A549 treated with CpdA at 1 μM for 4 hours (cell line): ENCODE measurements at places on chromosomes 4 and X. TPM values are rescaled to one million over a fixed set of nuclear protein-coding genes. Genes with fewer than 3 reads are reported as not detected.

The BRCC3 gene
- total RNA-seq = 23.3 to 31.0 TPM (median 26.7 TPM) in 5 replicates

The GLRA3 gene
- total RNA-seq = not detected in 5 replicates

The ADGRL3 gene
- 0.01 to 0.05 TPM (median 0.02 TPM) in 3 of 5 replicates, not detected in the others for total RNA-seq

The GPM6B gene
- total RNA-seq = 0.05 TPM in 1 of 5 replicates, not detected in the others

The PDCL2 gene
- total RNA-seq = not detected in 5 replicates

The POU3F4 gene
- total RNA-seq = not detected in 5 replicates

The REELD1 gene
- total RNA-seq = not detected in 5 replicates

The USP17L29 gene
- not detected in 5 replicates for total RNA-seq

The SMIM43 gene
- total RNA-seq = 0.32 to 0.75 TPM (median 0.40 TPM) in 5 replicates

The SH2D1A gene
- total RNA-seq = not detected in 5 replicates

The ZXDA gene
- total RNA-seq = 1.1 to 1.7 TPM (median 1.4 TPM) in 5 replicates

The GIMD1 gene
- total RNA-seq = not detected in 5 replicates

The CHIC1 gene
- total RNA-seq = 4.3 to 5.8 TPM (median 4.7 TPM) in 5 replicates

The NOP14 gene
- total RNA-seq = 27.6 to 32.0 TPM (median 30.0 TPM) in 5 replicates

The SSX2 gene
- total RNA-seq = not detected in 5 replicates

The PRRG1 gene
- 4.9 to 9.6 TPM (median 7.6 TPM) in 5 replicates for total RNA-seq

The PAGE4 gene
- total RNA-seq = not detected in 5 replicates

The PCDH19 gene
- total RNA-seq = 0.02 to 0.06 TPM (median 0.05 TPM) in 5 replicates

The NSDHL gene
- total RNA-seq = 40.6 to 47.6 TPM (median 44.0 TPM) in 5 replicates

The PPP1R2C gene
- not detected in 5 replicates for total RNA-seq

The PPEF1 gene
- 0.88 to 1.7 TPM (median 1.3 TPM) in 5 replicates for total RNA-seq

The GPRIN3 gene
- total RNA-seq = 3.0 to 5.7 TPM (median 5.5 TPM) in 5 replicates

The IQSEC2 gene
- 32.1 to 43.5 TPM (median 38.3 TPM) in 5 replicates for total RNA-seq

The FHIP1A gene
- total RNA-seq = 0.05 to 0.43 TPM (median 0.08 TPM) in 5 replicates

The NPY1R gene
- total RNA-seq = 0.08 to 0.21 TPM in 2 of 5 replicates, not detected in the others

The TKTL2 gene
- total RNA-seq = not detected in 5 replicates

The FGFBP2 gene
- total RNA-seq = not detected in 5 replicates

The MMRN1 gene
- total RNA-seq = not detected in 5 replicates

The TMEM35A gene
- total RNA-seq = not detected in 5 replicates

The SMS gene
- total RNA-seq = 201 to 249 TPM (median 208 TPM) in 5 replicates

The AKAP17A gene
- 31.0 to 42.8 TPM (median 40.8 TPM) in 5 replicates for total RNA-seq

The POU4F2 gene
- not detected in 5 replicates for total RNA-seq

The SMPX gene
- not detected in 5 replicates for total RNA-seq

The CT45A3 gene
- 0.24 to 0.32 TPM in 2 of 5 replicates, not detected in the others for total RNA-seq

The TRIM60 gene
- not detected in 5 replicates for total RNA-seq

The MAMLD1 gene
- total RNA-seq = 9.9 to 11.8 TPM (median 10.0 TPM) in 5 replicates

The YY2 gene
- 1.5 to 3.0 TPM (median 2.6 TPM) in 5 replicates for total RNA-seq

The RHOH gene
- 0.08 to 0.57 TPM (median 0.16 TPM) in 4 of 5 replicates, not detected in the other for total RNA-seq

The IL15 gene
- total RNA-seq = 9.5 to 11.2 TPM (median 10.1 TPM) in 5 replicates

The TMSB4X gene
- total RNA-seq = 5,375 to 7,948 TPM (median 5,971 TPM) in 5 replicates

The FAM133A gene
- total RNA-seq = 0.63 to 0.86 TPM (median 0.85 TPM) in 5 replicates

The CCDC149 gene
- 1.8 to 2.6 TPM (median 2.2 TPM) in 5 replicates for total RNA-seq

The GATA1 gene
- total RNA-seq = not detected in 5 replicates

The SLC6A14 gene
- total RNA-seq = not detected in 5 replicates

The NAP1L2 gene
- total RNA-seq = 1.2 to 1.3 TPM (median 1.3 TPM) in 5 replicates

The IDUA gene
- total RNA-seq = 8.0 to 14.7 TPM (median 12.7 TPM) in 5 replicates

The ZNF732 gene
- not detected in 5 replicates for total RNA-seq

The KLB gene
- 0.07 to 0.13 TPM (median 0.09 TPM) in 5 replicates for total RNA-seq

The ZNF41 gene
- 3.1 to 4.5 TPM (median 4.1 TPM) in 5 replicates for total RNA-seq

The HPGD gene
- total RNA-seq = 43.5 to 51.8 TPM (median 46.8 TPM) in 5 replicates

The ARMCX5 gene
- 7.5 to 13.8 TPM (median 9.2 TPM) in 5 replicates for total RNA-seq

The XG gene
- total RNA-seq = not detected in 5 replicates

The SULT1B1 gene
- 0.01 TPM in 1 of 5 replicates, not detected in the others for total RNA-seq

The TMEM150C gene
- 0.85 to 1.3 TPM (median 1.0 TPM) in 5 replicates for total RNA-seq
